Renal pelvis (tissue), 12 donors: ENCODE measurements at places on chromosomes 6 and 20. TPM values are rescaled to one million over a fixed set of nuclear protein-coding genes. Genes with fewer than 3 reads are reported as not detected.

The AHCY gene
- 218 TPM for polyA plus RNA-seq

The CST3 gene
- polyA plus RNA-seq: 149 TPM

GRCh38 chr6:89252907-89253306 is 35.7 kb upstream of the GABRR1 start:
- no peak for DNase-seq

The PLCB4 gene
- 14.9 TPM for polyA plus RNA-seq

The C20orf204 gene
- 1.5 TPM for polyA plus RNA-seq

- DNase-seq: no peak
Observed at GRCh38 chr6:3610206-3610605, 141.3 kb downstream of the PXDC1 start.

- no peak for DNase-seq
Observed at GRCh38 chr6:130118236-130118635, 99.9 kb downstream of the L3MBTL3 start.

- no peak for DNase-seq
Observed at GRCh38 chr6:14896475-14896874, 349.4 kb upstream of the JARID2 start.

The B3GAT2 gene
- 1.0 TPM for polyA plus RNA-seq

- DNase-seq: no peak
Observed at GRCh38 chr6:35484921-35485392, 11.9 kb downstream of the TEAD3 start.

The RAET1L gene
- polyA plus RNA-seq: not detected

The SIRPA gene
- polyA plus RNA-seq: 29.9 TPM

- no peak for DNase-seq
Observed at GRCh38 chr6:149212206-149212605, 105.3 kb upstream of the TAB2 start.

The SLC32A1 gene
- 2.3 TPM for polyA plus RNA-seq

DNA sequence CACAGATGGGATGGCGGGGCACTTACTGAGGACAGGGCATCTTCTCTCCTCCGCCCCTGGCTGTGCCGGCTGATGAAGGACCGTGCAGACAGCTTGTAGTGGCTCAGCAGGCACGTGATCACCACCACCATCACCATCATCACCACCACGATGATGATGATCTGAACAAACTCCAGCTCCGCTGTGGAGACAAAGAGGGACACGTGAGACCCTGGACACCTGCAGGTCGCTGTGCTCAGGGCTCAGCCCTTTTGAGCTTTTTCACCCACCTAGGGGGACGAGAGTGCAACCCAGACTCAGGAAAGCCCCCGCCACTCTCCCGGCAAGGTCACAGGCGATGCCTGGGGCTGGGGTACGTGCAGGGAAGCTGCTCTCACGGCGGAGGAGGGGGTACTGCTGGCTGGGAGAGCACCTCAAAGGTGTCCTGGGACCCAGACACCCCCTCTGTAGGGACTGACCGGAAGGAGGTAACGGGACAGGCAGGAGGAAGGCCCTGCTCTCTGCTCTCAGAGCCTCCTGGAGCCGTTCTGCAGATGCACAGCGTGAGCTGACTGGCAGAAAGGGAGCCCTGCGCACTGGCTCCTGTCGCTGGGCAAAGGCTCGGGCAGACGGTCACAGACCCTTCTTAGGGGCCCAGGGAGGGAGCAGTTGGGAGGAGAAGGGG is 39.4 kb upstream of the ZBP1 start:
- DNase-seq: no peak

The BPI gene
- polyA plus RNA-seq: 0.28 TPM

DNA sequence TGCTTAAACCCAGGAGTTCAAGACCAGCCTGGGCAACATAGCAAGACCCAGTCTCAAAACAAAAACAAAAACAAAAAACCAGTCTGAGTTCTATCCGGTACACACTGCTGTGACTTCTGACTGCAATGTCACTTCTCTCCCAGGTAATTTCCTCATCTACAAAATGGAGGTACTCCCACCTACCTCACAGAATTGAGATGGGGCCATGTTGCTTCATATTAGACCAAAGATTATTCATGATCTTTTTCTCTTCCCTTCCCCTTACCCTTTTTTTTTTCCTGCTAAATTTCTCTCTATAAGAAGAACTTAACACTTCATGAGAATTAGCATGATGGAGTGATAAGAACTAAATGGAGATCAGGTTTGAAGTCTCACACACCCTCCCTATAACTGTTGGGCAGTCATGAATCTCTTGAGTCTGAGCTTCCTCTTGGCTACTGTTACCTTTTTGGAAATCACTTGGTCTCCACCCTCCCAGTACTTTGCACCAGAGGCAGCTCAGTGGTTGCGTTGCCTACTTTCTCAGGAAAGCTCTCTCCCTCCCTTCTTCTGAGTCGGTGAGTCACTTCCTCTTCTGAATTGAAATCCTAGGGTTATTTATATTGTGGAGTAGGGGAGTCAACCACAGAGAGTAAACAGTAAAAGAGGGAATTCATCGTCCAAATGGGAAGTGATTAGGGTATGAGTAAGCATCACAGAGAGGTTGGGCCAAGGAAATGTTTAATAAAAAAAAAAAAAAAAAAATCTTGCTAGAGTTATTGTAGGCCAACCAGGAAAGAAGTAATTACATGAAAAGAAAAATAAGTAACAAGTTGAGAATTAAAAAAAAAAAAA is 59.9 kb upstream of the MAP7 start:
- DNase-seq: no peak
